ENCODE measurements at places on chromosomes 1 and 21. TPM values are rescaled to one million over a fixed set of nuclear protein-coding genes. Genes with fewer than 3 reads are reported as not detected.

The MYBPH gene
- not detected for total RNA-seq

- ATAC-seq = no peak
These were observed 7.5 kb downstream of the PKNOX1 start for GRCh38 chr21:42981862-42982261.

The SFN gene
- 1.2 TPM for total RNA-seq

GRCh38 chr1:51283979-51284378 lies 46.4 kb downstream of the TTC39A start:
- ATAC-seq = no peak

DNA sequence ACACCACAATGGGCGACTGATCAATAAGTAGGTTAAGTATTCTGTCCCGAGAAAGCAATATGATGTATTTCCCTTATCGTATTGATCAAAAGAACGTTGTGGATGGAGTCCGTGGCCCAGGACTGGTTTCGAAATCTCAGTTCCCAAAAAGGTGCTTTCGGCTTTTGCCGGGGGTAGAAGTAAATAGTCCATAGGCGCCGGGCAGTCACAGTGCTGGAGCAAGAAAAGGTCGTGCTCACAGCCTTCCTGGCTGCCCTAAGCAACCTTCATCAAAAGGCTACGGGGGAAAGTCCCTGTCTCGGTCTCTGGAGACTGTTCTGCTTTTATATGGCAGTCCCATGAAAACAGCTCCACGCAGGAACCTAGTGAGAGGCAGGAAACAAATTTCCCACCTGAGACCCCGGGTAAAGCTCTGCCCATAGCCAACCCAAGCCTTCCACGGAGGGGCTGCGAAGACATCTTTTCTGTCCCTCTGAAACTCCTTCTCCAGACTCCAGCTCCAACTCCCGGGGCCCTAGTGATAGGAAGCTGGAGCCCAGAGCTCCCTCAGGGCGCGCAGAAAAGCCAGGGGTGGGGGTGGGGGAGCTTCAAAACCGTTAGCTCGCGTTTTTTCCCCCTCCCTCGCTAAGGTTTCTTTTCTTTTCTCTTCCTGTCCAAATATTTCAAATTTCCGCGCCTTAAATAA lies 7.0 kb downstream of the CDKN2C start:
- peak; percentile 46 for ATAC-seq

- ATAC-seq = no peak
These were observed 68.9 kb upstream of the COL11A1 start for GRCh38 chr1:103177108-103177775.

DNA sequence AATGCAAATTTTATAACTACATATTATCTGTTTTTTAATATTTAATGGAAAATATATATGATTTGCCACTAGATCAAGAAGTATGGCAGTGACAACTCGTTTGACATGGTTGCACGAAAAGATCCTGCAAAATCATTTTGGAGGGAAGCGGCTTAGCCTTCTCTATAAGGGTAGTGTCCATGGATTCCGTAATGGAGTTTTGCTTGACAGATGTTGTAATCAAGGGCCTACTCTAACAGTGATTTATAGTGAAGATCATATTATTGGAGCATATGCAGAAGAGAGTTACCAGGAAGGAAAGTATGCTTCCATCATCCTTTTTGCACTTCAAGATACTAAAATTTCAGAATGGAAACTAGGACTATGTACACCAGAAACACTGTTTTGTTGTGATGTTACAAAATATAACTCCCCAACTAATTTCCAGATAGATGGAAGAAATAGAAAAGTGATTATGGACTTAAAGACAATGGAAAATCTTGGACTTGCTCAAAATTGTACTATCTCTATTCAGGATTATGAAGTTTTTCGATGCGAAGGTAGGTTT lies 556 bp downstream of the IFI44 start:
- no peak for ATAC-seq

The IL22RA1 gene
- total RNA-seq = not detected

GRCh38 chr1:113012149-113012548 lies 56.2 kb upstream of the SLC16A1 start:
- ATAC-seq = no peak

The CLCA2 gene
- 1.7 TPM for total RNA-seq

DNA sequence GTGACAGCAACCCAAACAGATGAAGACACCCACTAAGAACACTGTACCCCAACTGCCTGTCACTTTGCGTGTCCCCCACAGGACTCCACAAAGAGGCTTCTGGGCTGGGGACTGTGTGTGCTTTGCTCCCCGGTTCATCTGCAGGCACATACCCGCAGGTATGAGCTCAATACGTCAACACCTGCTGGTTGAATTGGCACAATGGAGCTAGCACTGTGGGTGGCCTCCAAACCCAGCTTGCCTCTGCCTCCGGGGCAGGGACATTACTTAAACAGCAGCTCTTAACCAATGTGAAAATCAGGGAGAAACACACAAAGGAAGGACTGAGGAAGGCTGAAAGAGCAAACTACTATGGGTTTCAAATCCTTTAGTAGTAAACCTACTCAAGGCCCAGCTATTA lies 140.2 kb upstream of the TIAM1 start:
- no peak for ATAC-seq

The VANGL1 gene
- total RNA-seq = 15.7 TPM

The APOBEC4 gene
- total RNA-seq = not detected

The CIART gene
- 28.3 TPM for total RNA-seq

DNA sequence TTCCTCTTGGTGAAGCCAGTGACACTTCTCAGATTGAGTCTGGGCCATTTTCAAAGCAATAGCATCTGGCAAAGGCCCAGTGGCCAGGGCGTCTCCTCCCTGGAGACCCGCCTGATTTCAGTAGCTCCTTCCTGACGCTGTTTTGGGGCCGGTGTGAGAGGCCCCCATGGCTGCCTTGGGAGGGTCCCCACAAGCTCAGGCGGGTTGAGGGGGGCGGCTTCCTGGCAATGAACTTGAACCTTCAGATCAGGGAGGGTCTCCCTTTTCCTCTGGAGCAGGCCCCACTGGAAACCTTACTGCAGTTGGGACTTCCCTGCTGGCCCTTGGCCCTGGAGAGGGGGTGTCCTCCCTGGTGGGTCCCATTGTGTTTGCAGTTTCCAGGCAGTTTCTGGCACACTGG lies 121.2 kb downstream of the CRYAA start:
- no peak for ATAC-seq

DNA sequence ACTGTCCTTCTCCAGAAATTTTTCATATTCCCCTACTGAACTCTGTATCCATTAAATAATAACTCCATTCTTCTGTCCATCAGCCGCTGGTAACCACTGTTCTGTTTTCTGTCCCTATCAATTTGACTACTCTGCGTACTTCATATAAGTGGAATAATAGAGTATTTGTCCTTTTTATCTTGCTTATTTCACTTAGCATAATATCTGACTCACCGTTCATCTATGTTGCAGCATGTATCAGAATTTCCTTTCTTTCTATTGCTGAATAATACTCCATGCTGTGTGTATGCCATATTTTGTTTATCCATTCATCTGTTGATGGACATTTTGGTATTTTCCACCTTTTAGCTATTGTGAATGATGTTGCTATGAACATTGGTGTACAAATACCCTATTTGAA lies 71.9 kb downstream of the CEP350 start:
- ATAC-seq = no peak

The AMPD1 gene
- total RNA-seq = not detected

DNA sequence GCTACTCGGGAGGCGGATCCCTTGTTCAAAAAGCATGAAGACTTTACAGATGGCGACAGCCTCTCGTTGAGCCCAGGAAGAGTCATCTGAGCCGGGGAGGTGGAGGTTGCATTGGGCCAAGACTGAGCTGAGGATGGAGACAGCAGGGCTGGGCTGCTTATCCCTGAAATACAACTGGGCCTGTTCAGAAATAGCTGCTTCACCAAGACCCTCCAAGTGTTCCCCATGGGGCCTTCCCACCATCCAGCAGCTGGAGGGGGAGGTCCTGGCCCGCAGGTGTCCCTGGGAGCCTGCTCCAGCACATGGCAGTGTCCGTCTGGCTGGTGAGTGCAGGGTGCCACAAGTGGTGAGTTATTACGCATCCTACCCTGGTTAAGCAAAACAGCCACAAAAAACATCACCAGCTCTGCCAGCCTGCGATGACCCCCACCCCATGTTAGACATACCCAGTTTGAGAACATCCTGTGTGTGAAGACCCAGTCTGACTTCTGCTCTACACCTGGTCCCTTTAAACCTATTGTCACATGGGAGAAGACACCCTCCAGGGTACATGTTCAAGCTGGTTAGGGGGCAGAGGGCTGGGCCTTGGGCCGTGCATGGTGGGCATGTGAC lies 93.1 kb upstream of the TMPRSS2 start:
- ATAC-seq = no peak

The ENO1 gene
- total RNA-seq = 1,066 TPM

The EPRS1 gene
- total RNA-seq = 39.2 TPM

DNA sequence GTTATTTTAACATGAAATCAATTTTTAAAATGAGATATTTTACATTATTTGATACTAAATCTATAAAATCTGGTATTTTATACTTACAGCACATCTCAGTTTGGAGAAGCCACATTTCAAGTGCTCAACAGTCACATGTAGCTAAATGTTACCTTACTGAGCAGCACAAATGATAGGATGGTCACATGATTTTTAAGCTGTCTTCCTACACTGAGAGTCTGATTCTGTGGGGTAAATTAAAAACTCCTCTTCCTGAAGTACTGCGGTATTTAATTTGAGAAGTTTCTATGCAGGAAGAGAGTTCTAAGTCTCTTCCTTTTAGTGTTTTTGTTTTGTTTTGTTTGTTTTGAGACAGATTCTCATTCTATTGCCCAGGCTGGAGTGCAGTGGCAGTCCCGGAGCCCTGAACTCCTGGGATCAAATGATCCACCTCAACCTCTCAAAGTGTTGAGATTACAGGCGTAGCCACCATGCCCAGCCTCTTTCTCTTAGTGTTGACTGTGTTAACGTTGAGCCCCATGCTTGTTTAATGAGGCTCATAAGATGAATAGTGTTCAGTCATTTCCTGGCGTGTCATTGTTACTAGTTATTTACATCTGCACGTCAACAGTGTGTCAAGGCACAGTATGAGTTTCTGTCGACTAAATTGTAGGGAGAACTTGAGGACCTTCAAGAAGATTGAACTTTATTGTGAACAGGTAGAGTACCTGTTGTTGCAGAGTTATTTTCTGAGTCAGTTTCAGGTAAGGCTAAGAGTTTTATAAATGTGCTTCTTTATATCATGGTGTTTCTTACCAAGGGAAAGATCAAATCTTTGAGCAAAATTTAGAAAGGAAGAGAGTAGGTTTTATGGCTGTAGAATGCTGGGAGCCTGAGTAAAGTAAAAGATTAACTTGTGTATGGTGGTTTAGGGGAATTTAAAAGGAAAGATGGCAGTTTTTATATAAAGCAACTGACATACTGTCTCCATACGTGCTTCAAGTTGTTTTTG lies 3.3 kb downstream of the CNST start:
- ATAC-seq = no peak

GRCh38 chr1:116003823-116004222 lies 27.5 kb downstream of the SLC22A15 start:
- ATAC-seq = no peak

The NEK2 gene
- total RNA-seq = 0.59 TPM

DNA sequence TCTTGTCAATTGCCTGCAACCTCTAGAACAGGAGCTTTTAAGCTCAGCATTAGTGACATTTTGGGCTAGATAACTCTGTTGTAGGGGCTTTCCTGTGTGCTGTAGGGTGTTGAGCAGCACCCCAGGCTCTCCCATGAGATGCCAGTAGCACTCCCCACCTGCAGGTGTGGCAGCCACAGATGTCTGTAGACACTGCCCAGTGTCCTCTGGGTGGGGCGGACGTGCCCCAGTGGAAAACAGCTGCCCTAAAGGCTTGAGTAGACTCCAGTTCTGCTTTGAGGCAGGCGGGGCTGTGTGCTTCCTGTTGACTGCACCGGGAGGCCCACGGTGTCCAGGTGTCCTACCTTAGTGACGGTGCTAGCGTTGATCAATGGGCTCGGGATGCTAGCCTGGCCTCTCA lies 16.9 kb upstream of the PWP2 start:
- ATAC-seq = no peak

DNA sequence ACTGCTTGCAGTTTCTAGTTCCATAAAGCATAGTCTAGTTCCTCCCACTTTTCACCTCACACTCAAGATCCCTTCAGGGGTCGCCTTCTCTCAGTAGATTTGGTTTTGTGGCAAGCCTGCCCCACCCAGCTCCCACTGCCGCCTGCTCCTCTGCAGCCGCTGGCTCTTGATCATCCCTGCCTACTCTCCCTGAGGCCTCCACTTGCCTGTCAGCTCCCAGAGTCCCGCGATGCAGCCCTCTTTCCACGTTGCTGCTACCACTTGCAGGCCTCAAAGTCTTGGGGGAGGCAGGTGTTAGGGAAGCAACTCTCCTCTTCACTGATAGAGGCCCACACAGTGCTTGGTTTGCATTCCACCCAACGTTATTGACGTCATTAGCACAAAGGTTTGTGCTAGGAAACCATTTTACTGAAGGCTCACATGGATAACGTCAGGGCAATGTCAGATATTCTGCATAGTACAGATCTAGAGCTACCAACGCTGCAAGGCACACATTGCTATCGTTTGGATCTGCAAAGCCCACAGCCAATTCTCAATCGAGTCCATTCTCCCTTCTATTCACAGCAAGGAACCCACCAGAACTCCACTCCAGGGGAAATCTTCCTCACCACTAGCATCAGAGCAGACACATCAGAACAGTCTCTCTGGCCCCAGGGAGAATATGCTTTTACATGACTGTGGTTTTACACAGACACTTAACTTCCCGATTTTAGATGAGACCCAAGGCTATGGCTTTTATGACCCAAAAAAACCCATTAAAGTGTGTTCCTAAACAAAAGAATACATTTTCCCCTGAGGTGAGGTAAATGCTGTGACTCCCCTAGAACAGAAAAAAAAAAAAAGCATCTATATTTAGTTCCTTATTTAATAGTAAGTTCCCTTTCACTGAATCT lies 519.5 kb upstream of the CAMK1G start:
- no peak for ATAC-seq

- no peak for ATAC-seq
These were observed 323.3 kb upstream of the AJAP1 start for GRCh38 chr1:4330805-4331766.

The ASCL5 gene
- total RNA-seq = not detected

The SCAMP3 gene
- 28.1 TPM for total RNA-seq

DNA sequence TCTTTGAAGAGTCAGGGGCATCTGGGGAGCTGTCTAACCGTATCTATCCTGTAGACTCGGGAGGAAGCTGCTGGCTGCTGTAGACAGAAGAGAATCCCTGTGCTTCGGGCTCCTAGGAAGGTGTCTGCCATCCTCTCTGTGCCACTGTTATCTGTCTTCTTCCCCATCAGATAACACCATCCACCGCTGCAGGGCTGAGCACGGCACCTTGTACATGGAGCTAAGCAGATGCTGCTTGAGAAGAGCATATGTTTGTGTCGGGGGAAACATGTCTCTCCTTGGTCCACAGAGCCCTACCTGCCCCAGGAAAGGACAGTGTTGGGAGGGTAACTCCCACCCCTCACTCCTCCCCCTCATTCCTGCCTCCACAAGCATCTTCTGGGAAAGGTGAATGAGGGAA lies 1.4 kb upstream of the MAPKAPK2 start:
- ATAC-seq = no peak

The C1orf115 gene
- 6.8 TPM for total RNA-seq

The ALX3 gene
- total RNA-seq = not detected

Data from gastroesophageal sphincter (tissue), 4 donors.